Posterior vena cava (tissue), 2 donors: ENCODE measurements at places on chromosomes 4 and X.
A peak's percentile ranks its signal among the peaks of the same experiment; 100 is the strongest.

DNA sequence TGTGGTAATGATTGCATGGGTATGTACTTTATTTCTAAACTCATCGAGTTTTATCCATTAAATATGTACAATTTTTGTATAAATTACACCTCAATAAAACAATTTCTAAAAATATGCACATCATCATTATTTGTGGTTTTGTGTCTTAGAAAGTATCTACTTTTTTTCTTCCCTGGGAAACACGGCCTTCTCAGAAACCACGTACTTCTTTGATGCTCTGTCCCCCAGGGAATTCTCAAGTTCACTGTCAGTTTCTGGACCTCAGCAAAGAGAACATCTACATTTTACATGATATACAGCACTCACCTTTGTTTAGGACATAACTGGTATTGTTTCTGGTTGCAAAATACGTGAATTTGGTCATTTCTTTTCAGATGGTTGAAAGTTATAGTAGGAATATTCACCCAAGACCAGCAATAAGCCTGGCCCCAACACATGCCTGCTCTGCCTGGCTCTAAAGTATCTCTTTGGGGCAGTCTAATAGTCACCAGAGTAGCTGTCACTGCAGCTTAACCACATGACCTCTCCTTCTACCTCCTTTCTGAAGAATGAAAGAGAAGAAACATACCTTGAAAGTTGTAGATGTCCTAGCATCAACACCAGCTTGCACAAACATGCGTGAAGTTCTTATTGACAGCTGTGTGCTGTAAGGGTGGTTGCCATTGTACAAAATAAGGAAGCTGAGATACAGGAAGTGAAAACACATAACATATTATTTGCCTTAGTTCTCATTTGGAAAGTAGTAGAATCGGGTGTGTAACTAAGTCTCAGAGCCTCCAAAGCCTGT lies 48.4 kb upstream of the SPANXN4 start:
- no peak for DNase-seq

DNA sequence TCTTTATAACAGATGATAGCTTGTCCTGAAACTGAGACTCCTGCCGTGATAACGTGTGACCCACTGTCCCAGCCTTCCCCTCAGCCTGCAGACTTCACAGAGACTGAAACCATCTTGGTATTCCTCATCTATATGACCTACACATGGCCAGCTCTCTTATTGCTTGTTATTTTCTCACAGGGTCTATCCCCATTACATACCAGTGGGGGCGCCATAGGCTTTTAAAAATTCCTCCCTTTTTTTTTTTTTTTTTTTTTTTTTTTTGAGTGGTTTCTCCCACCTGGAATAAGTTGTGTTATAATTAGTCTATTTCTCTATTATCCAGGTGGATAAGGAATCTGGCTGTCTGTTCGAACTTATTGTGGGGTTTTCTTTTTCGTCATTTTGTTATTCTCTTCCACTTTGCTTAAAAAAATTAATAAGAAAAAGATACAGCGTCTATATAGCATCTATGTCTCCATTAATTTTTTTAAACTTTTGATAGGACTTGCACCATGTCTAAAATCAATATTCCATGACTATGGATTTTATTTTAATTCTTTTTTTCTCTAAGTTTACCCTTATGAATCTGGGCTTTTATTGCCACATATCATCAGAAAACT lies 47.2 kb downstream of the GYG2 start:
- no peak for DNase-seq

GRCh38 chr4:82388405-82388804 lies 14.6 kb upstream of the HNRNPD start:
- no peak for DNase-seq

DNA sequence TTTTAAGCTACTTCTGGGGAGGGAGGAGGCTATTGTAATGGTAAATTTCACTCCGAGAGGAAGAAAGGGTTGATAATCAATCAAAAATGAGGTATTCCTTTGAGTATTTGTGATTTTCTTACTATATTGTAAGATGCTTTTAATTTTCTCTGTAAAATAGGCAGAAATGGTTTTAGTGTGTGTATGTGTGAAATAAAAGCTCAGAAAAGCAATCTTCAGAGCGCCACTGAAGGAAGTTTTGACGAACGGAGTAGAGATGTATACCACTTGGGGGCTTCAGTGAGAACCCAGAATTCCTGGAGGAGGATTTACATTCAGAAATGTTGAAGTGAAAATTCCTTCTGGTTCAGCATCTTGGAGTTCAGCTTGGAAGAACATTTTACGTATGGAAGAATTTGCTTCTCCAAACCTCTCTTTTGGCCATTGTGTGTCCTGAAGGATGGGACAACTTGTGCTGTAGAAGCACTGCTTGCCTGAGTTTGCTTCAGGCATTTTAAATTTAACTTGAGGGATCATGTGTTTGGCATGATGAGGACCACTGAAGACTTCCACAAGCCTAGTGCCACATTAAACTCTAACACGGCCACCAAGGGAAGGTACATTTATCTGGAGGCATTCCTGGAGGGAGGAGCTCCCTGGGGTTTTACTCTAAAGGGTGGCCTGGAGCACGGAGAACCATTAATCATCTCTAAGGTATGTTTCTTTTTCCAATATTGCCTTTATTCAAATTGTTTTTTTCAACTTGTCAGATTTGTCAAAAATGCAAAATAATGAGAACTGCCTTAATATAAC lies 695 bp downstream of the SHROOM3 start:
- no peak for DNase-seq

GRCh38 chrX:69556060-69557011 lies 52.2 kb downstream of the NALF2 start:
- DNase-seq: no peak

GRCh38 chrX:13248867-13249486 lies 70.9 kb downstream of the ATXN3L start:
- DNase-seq: no peak

GRCh38 chrX:135431886-135432285 lies 10.1 kb downstream of the SMIM10L2A start:
- DNase-seq: no peak

DNA sequence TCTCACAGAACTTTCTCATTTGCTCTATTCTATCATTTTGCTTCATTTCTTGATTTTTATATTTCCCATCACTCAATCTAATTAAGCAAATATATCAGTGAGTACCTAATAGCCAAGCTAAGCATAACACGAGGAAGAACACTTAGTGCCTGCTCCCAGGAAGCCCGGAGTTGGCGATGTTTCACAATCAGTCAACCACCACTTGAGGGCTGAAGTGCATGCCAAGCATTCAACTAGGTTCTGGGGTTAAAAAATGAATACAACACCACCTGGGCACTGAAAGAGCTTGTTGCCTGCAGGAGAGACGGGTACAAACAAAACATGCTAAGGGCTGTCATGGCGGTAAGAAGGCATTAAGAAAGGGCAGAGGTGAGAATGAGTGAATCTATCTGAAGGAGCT lies 47.5 kb downstream of the UCHL1 start:
- no peak for DNase-seq

- no peak for DNase-seq
These were observed 6.7 kb downstream of the APOO start for GRCh38 chrX:23901060-23901459.

DNA sequence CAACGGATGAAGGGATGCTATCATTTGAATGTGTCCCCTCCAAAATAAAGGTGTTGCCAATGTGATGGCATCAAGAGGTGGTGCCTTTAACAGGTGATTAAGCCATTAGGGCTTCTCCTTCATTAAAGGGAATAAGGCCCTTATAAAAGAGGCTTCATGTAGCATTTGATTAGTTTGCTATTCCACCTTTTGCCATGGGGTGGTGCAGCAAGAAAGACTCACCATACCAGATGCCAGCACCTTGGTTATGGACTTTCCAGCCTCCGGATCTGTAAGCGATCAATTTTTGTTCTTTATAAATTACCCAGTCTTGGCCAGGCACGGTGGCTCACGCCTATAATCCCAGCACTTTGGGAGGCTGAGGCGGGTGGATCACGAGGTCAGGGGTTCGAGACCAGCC lies 7.9 kb upstream of the SLC25A43 start:
- DNase-seq: no peak

DNA sequence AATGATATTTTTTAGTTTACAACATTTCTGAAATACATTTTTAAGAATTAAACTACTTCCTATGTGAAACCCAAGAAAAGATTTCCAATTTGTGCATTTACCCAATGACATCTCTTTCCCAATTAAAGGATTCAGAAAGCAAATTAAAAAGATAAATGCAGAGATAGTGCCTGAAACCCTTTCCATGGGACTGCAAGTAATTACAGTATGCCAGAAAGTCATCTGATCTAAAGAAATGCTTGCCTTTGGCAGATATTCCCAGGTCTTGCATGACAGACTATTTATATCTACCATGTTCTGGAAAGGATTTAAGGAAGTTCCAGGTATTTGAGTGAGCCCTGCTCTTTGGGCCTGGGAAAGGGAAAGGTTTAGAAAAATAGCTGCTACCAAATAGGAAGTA lies 41.6 kb upstream of the CXorf38 start:
- DNase-seq: no peak

DNA sequence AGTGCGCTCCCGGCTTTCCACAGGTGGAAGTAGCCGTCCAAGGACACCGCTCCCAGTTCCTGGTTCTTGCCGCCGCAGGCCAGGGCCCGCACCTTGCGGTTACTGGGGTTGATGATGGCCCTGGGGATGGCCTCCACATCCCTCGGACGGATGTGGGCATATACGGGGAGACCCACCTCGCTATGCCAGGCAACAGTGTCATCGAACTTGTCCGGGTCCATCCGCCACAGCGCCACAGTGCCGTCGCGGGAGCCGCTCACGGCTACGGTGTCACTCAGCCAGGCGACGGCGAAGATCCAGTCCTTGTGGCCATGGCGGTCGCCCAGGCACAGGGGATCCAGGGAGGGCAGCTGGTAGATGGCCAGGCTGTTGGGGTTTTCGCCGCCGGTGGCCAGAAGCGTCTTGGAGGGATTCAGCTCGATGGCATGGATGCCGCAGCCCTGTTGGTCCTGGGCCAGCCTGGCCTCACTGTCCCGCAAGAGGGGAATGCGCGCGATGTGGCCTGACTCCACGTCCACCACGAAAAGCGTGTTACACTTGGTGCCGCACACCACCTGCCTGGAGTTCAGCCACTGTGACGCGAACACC lies 795 bp downstream of the DCAF12L1 start:
- peak; percentile 67 for DNase-seq

DNA sequence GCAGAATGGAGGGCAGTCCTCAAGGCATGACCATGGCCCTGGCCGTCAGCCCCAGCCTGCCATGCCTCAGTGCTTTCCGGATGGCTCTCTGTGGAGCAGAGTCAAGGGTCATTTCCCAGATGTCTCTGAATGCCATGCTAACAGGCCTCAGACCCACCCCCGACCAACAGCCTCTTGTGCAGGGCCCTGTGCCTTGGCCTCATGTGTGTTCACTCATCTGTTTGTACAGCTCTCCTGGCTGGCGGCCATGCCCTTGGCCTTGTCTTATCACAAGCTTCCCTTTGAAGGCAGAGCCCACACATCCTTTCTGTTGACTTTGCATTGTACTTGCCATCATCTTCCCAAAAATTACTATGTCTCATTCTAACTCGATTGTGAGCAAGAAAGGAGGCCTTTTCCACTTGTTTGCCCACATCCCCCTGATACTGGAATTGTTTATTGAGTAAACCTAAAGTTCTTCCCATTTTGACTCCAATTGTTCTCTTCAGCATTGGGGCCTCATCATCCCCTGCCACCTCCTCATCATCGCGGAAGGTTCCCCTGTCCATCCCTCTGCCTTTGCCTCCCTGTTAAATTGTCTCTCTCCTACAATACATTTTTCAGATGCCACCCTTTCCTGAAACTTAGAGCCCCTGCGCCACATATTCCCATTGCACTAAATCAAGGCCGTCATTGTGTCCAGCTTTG lies 6.3 kb downstream of the CA5B start:
- no peak for DNase-seq

- no peak for DNase-seq
These were observed 602.7 kb upstream of the PCDH7 start for GRCh38 chr4:30117433-30117832.

DNA sequence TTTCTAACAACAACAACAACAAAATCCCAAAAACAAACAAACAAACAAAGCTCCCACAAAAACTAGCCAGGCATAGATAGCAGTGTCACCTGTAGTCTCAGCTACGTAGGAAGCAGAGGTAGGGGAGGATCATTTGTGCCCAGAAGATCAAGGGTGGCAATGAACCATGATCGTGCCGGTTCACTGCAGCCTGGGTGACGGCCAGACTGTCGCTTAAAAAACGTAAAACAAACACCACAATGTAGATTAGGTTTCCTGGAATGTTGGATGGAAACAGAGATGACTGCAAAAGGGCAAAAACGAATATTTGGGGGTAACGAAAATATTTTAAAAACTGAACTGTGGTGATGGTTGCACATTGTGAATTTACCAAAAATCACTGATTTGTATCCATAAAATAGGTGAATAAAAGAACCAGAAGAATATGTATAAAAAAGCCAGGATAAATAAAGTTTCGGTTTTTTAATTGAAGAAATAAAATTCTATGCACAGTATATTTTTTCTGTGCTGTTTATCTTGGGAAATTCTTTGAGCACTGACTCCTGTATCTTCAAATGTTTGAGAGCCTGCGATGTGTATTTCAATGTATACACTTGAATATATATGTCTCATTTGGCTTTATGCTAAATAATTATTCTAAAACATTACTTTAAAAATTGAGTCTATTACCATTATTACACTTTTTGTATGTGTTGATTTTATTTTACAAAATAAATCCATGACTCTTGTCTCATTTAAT lies 1477.0 kb downstream of the PCDH7 start:
- no peak for DNase-seq

DNA sequence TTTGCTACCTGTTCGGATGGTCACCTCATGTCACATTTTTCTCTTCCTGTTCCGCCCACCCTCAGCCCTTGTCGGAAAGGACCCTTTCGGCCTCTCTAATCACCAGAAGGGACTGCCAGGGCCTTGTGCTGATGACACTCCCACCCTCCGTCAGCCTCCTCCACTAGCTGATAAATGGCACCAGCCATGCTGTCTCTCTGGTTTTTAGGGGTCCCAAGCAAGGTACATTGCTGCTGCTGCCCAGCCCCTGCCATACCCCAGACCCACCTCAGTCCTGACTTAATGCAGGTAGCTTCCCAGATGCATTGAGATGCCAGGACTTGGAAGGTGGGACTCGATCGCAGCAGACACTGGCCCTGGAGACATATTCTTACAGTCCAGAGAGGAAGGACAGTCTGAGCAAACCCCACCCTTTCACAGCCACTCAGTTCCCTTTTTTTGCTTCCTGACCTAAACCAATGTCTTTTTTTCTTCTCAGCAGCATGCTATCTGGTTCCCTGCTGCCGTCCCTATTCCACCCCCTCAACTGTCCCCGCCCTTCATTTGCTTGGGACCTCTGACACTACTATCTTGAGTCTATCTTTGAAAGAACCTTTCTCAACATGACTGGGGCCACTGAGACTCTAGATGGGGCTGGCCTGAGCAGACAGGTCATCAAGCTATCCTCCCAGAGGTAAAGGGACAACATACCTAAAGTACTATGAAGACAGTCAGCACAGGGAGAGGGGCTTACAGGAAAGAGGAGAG lies at the start of gene BTK:
Gene BTK (minus strand): TSS at position 397 of the 747 bp plus-strand sequence. CDS start 10,907 bp downstream, outside the sequence.
- DNase-seq: no peak

GRCh38 chrX:17596546-17597205 lies 140.6 kb upstream of the SCML1 start:
- no peak for DNase-seq

DNA sequence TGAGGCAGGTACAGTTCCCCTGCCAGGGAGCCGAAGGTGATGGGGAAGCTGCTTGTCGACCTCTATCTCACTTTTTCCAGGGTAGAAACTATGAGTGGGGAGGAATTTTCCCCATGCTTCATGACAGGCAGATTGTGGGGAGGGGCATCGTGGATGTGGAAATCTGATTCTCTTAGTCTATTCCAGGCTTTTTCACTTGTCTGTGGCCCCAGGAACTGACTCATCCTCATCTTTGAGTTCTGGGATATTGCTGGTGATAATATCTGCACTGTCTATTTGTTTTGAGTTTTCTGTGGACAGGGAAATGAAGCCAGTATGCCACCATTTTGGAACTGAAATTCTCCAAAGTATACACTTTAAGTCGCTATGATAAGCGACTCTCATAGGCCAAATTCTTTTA lies 7.6 kb upstream of the TLR2 start:
- DNase-seq: no peak
